ENCODE measurements at places on chromosomes 1 and 21.

- no peak for DNase-seq
Observed at GRCh38 chr21:30990514-30991262, 47.6 kb downstream of the KRTAP19-8 start.

- DNase-seq = no peak
Observed at GRCh38 chr1:201006450-201006849, 17.1 kb downstream of the KIF21B start.

DNA sequence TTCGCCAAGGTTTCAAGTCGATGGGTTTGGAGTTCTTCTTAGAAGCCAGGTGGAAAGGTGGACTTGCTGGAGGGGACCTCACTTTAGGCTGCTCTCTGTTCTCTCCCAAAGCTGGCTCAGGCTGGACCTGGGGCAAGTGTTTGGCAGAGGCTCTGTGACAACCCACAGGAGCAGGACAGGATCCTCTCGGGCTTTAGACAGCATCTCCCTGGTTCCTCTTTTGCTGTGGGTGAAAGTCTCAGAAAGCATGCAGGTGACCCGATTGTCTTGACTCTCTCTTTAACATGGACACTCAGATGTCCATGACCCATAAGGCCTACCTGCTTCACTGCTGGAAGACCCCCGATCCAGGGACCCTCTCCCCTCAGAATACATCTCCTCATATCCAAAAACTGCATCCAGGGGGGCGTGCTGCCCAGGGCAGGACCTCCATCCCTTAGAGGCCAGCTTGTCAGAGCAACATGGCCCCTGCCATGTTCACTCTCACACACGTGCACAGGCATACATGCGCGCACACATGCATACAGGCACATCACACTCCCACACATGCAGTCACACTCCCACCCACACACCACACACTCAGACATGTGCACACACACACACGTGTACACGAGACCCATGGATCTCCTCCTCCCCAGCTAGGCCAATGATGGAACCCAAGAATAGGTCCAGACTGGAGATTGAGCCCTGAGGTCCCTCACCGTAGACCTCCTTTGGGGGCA, 21.3 kb downstream of the MRPL37 start:
- DNase-seq = no peak

GRCh38 chr1:91803123-91803522, 82.8 kb downstream of the TGFBR3 start:
- DNase-seq = no peak

Measured in NCI-H1436 (cell line).